ENCODE measurements at places on chromosomes 2 and 18.

- no peak for DNase-seq
Observed at GRCh38 chr2:160076241-160076640, 13.8 kb upstream of the PLA2R1 start.

DNA sequence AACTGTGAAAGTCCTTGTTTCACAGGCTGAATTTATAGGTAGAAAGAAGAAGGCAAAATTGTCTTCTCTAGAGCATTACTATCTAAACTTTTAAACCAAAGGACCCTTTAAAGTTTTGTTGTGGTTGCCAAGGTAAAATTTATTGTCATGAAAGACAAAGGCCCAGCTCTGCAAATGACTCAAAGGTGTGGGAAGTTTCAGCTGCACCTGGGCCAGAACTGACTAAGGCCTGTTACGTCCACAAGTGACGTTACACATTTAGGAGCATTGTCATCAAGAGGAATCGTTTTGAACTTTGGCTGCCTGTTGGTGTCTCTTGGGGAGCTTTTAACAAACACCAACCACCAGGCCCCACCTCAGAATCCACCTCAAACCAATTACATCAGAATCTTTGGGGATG lies 8.1 kb upstream of the DSC3 start:
- DNase-seq: no peak

- DNase-seq: no peak
Observed at GRCh38 chr2:29397713-29398112, 282.5 kb downstream of the CLIP4 start.

- DNase-seq: no peak
Observed at GRCh38 chr2:88735853-88736252, 44.4 kb downstream of the RPIA start.

- DNase-seq: no peak
Observed at GRCh38 chr2:33673937-33674336, 74.8 kb upstream of the FAM98A start.

GRCh38 chr2:240647503-240648154 lies 22.3 kb downstream of the GPR35 start:
- DNase-seq: no peak

- no peak for DNase-seq
Observed at GRCh38 chr2:221103930-221104329, 468.2 kb downstream of the EPHA4 start.

GRCh38 chr2:54691445-54692135 lies 31.9 kb upstream of the EML6 start:
- no peak for DNase-seq

GRCh38 chr2:108165729-108166128 lies 74.0 kb upstream of the SULT1C3 start:
- no peak for DNase-seq

GRCh38 chr2:195108182-195108581 lies 548.8 kb upstream of the SLC39A10 start:
- no peak for DNase-seq
